ENCODE measurements at places on chromosomes 16 and 17. TPM values are rescaled to one million over a fixed set of nuclear protein-coding genes. Genes with fewer than 3 reads are reported as not detected.

Gene TMEM101
- 25.2 TPM for total RNA-seq

Gene SLC5A2
- 1.1 TPM for total RNA-seq

Gene CIBAR2
- total RNA-seq = not detected

Gene PSME3
- 34.8 TPM for total RNA-seq

Gene CES3
- total RNA-seq = 1.5 TPM

Gene RND2
- total RNA-seq = 8.9 TPM

Gene DNAAF1
- 0.73 TPM for total RNA-seq
